ENCODE measurements at places on chromosomes 11 and 22. TPM values are rescaled to one million over a fixed set of nuclear protein-coding genes. Genes with fewer than 3 reads are reported as not detected.

Gene PARVG
- 1.00 TPM for total RNA-seq

Gene SCARF2
- 7.5 TPM for total RNA-seq

Gene TRIM21
- 24.4 TPM for total RNA-seq

Gene CHRM4
- not detected for total RNA-seq

Gene CSNK2A3
- not detected for total RNA-seq

Gene TYR
- total RNA-seq: not detected

Gene CNTN5
- not detected for total RNA-seq

DNA sequence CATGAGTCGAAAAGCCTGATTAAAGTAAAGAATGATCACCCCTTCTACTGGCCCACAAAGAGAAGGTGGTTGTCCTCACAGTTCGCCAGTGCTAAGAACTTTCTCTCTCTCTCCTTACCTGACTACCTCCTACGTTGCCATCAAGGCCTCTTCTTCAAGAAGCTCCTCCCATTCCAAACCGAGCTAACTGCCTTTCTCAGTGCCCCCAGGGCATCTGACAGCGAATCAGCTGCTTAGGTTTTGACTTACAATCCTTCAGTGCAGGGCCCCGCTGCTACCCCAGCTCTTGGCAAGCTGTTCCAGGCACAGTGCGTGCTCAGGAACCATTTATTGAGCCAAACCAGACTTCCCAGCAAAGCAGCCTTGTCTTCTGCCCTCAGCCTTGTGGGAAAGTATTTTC is 5.8 kb downstream of the VSTM5 start:
- no peak overlapping the region for H3K27ac ChIP-seq
- H3K4me1 ChIP-seq: peaks cover 2% of the 10 kb centered on the region
- no peaks in the 10 kb centered on the region for H3K36me3 ChIP-seq
- no peak for DNase-seq
- H3K4me3 ChIP-seq: no peak overlapping the region

DNA sequence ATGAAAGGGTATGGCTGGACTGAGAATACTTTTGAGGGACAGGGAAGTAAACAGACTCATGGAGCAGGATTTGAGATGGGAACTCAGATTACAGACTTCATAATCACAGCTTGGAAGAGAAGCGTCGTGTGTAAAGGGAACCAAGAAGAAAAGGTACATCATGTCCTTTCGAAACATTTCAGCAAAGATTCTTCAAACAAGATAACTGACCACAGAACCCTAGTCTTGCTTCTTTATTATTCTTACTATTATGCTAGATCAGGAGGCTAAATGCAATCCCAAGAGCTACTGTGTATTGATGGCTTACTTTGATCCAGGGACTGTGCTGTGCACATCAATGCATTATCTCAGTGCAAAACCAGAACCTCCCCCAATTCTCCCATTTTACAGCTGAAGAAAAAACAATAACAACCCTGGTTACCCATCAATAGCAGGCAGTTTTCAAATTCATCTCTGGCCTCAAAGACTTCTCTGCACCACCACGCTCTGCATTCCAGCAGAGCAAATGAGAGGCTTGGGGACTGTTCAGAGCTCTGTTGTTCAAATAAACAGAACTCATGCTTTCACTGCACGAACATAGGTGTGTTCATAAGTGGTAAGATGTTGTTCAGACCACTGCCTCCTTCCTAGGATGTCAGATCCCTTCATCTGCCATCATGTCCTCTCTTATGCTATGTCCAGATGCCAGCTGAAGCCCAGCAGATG is 104.8 kb upstream of the NAV2 start:
- H3K36me3 ChIP-seq: no peaks in the 10 kb centered on the region
- H3K4me3 ChIP-seq: no peak overlapping the region
- no peaks in the 10 kb centered on the region for H3K4me1 ChIP-seq
- no peak for DNase-seq
- H3K27ac ChIP-seq: no peak overlapping the region
- no peaks in the 10 kb centered on the region for H3K27me3 ChIP-seq

GRCh38 chr22:26974914-26975803 is 317.8 kb downstream of the MIAT start:
- no peaks in the 10 kb centered on the region for H3K4me1 ChIP-seq
- H3K36me3 ChIP-seq: no peaks in the 10 kb centered on the region
- no peak overlapping the region for H3K4me3 ChIP-seq
- no peak overlapping the region for H3K27ac ChIP-seq
- no peaks in the 10 kb centered on the region for H3K27me3 ChIP-seq
- DNase-seq: no peak

DNA sequence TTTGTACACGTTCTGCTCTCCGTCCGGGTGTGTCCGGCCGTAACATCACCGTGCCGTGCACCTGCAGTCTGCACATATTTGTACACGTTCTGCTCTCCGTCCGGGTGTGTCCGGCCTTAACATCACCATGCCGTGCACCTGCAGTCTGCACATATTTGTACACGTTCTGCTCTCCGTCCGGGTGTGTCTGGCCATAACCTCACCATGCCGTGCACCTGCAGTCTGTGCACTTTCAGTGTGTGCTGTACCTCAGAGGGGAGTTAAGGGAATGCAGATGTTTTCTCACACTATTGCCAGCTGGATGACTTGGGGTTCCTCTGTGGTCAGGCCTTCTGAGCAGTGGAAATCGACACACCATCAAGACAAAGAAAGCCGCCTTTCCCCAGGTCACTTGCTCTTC is 4.2 kb downstream of the TTLL8 start:
- H3K4me1 ChIP-seq: peaks cover 6% of the 10 kb centered on the region
- no peaks in the 10 kb centered on the region for H3K36me3 ChIP-seq
- H3K4me3 ChIP-seq: no peak overlapping the region
- peaks cover 19% of the 10 kb centered on the region for H3K27me3 ChIP-seq
- DNase-seq: no peak

GRCh38 chr11:125626288-125626950 is 1.5 kb downstream of the CHEK1 start:
- peaks cover under 1% of the 10 kb centered on the region for H3K36me3 ChIP-seq
- H3K27me3 ChIP-seq: no peaks in the 10 kb centered on the region
- H3K4me3 ChIP-seq: peak overlapping the region; percentile 52
- no peaks in the 10 kb centered on the region for H3K4me1 ChIP-seq
- peak overlapping the region; percentile 95 for H3K27ac ChIP-seq
- DNase-seq: no peak

DNA sequence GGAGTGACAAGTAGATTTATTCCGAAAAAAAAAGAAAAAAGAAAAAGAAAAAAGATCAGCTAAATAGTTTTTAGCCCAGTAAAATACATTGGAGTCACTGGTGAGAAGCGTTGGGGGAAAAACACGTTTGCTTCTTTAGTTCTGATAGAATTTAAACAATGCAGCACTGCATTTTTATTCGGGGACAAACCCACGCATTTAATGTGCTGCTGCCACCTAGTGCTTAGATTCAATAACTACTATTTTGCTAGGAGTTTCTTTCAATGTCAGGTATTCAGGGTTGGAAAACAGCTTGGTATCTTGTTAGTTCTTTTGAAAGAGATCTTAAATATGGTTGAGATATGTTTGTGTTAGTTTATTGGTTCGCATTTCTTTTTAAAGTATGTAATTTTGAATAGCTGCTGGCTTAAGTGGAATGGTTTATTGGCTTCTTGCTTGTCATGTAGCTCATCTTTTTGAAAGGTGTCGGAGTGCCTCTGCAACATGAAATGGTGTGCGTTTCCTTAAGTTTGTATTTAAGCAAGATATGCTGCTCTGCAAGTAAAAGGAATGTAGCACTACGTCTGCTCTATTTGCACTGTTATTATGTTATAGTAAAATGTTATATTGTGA is 41.9 kb downstream of the SVIP start:
- H3K36me3 ChIP-seq: no peaks in the 10 kb centered on the region
- DNase-seq: peak; percentile 10
- H3K4me3 ChIP-seq: no peak overlapping the region
- H3K4me1 ChIP-seq: no peaks in the 10 kb centered on the region
- no peaks in the 10 kb centered on the region for H3K27me3 ChIP-seq

DNA sequence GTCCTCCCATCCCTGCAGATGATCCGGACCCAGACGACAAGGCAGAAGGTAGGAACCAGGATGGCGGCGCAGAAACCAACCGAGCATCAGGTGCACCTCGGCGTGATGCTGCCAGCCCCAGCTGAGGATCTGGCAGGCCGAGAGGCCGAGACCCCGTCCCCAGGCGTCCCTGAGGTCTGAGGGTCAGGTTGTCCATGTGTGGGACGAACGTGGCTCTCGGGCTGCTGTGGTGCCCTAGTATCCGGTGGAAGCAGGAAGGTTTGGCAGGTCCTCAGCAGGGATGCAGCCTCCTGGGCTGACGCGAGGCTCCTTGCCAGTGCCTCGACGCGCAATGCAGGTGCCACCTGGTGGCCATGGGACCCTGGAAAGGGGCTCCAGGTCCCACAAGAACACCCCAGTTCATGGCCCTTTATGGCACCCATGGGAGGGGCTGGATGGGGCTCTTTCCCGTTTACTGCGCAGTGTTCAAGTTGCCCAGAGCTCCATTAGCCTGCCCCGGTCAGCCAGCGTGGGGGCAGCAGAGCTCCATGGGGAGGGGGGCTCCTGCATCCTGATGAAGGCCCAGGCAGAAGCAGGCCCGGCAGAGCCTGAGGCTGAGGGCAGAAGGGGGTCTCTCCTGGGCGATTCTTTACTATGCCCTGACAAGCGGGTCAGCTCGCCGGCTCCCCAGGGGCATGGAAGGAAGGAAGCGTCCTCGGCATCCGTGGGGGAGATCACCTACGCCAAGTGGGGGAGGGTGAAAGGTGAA is 129.9 kb downstream of the CTTN start:
- no peak for DNase-seq
- H3K27ac ChIP-seq: no peak overlapping the region
- H3K4me3 ChIP-seq: no peak overlapping the region
- H3K27me3 ChIP-seq: no peaks in the 10 kb centered on the region
- H3K36me3 ChIP-seq: no peaks in the 10 kb centered on the region
- H3K4me1 ChIP-seq: no peaks in the 10 kb centered on the region

GRCh38 chr11:34748036-34748435 is 127.1 kb downstream of the EHF start:
- DNase-seq: no peak
- H3K4me1 ChIP-seq: no peaks in the 10 kb centered on the region
- no peaks in the 10 kb centered on the region for H3K36me3 ChIP-seq
- no peak overlapping the region for H3K4me3 ChIP-seq
- H3K27me3 ChIP-seq: no peaks in the 10 kb centered on the region

DNA sequence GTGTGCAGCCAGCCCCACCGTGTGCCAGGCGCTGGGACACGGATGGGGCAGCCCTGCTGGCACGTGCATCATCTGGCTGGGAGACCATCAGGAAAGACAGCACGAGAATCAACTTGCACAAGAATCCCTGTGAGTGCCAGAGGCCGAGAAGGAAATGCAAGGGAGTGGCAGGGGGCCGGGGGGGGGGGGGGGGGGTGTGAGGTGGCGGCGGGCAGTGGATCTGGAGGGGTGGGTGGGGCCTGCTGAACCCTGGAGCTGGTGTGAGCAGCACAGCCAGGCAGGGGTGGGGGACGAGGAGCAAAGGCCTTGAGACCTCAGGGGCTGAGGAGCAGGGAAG is 14.0 kb upstream of the FLRT1 start:
- H3K4me1 ChIP-seq: peaks cover 7% of the 10 kb centered on the region
- DNase-seq: no peak
- no peaks in the 10 kb centered on the region for H3K36me3 ChIP-seq
- no peak overlapping the region for H3K4me3 ChIP-seq
- no peak overlapping the region for H3K27ac ChIP-seq

DNA sequence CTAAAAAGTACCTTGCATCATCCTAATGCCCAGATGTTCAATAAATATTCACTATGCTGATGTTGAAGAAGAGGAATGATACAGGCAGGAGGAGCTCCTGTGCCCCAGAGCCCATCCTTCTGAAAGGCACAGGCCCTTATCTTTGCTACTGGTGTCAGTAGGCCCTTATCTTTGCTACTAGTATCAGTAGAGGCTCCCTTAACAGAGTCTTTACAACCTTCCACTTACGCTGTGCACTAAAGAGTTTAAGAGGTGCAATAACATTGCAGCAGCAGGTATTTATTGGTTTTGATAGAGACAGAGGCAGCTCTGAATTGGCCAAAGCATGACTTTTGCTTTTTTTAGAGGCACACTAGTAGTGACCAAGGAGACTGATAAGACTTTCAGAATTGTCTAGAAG is 174.4 kb downstream of the TENM4 start:
- H3K4me1 ChIP-seq: no peaks in the 10 kb centered on the region
- no peaks in the 10 kb centered on the region for H3K36me3 ChIP-seq
- no peaks in the 10 kb centered on the region for H3K27me3 ChIP-seq
- no peak for DNase-seq
- H3K4me3 ChIP-seq: no peak overlapping the region

GRCh38 chr11:2699185-2699530 is 636 bp downstream of the KCNQ1OT1 start:
- peak overlapping the region; percentile 71 for H3K4me3 ChIP-seq
- no peaks in the 10 kb centered on the region for H3K36me3 ChIP-seq
- H3K27me3 ChIP-seq: no peaks in the 10 kb centered on the region
- H3K4me1 ChIP-seq: peaks cover 13% of the 10 kb centered on the region
- peak; percentile 32 for DNase-seq

DNA sequence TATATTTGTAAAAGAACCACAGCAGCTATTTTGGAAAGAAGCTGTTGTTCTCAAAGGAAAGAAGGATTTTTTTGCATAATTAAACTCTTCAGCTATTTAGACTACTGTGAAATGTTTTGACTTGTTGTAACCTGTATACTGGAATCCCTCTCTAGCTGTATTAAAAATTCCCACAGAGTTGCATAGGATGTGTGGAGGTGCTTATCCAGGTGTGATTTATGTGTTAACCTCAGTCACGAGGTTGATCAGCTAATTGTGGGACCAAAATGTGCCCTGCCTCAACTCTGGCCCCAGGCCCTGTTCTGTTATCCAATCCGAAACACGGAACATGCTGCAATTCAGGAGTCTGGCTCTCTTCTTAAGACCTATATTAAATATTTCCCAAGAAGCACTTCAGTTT is 70.1 kb downstream of the LIF start:
- H3K27me3 ChIP-seq: no peaks in the 10 kb centered on the region
- H3K27ac ChIP-seq: no peak overlapping the region
- no peak overlapping the region for H3K4me3 ChIP-seq
- H3K36me3 ChIP-seq: no peaks in the 10 kb centered on the region
- no peak for DNase-seq
- no peaks in the 10 kb centered on the region for H3K4me1 ChIP-seq

DNA sequence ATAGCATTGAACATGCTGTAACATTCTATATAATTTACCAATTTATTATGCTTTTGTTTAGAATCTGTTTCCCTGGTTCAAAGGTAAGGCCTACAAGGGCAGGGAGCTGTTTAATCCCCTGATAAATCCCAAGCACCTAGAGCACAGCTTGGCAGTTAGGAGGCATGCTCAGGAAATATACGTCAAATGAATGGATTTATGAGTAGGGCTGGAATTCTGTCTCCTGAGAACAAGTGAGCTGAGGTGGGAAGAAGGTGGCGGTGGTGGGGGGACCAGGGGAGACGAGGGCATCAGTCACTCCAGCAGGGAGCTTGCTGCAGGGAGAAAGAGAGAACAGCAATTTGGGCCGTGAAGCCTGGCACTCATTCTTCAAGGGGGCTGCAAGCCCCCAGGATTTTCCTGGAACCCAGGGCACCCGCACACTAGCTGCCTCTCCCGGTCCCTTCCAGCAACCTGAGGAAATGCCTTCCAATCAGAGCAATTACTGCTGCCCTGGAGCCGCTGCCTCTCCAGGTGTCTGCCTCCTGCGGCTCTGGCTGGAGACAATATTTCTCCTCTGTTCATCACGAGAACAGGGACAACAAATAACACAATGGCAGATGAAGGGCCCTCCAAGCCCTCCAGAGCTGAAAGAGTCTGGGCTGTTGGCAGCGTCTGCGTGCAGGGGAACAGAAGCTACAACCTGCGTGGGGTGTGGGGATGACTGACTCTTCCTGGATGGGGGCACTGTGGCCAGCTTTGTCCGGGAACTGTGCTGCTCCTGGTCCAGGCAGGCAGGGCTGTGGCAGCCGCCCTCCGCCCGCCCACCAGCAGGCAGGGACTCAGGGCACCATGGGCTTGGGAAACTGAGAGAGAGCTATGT is 233.4 kb downstream of the ST3GAL4 start:
- peaks cover 8% of the 10 kb centered on the region for H3K4me1 ChIP-seq
- no peak overlapping the region for H3K27ac ChIP-seq
- H3K27me3 ChIP-seq: peaks cover 16% of the 10 kb centered on the region
- no peaks in the 10 kb centered on the region for H3K36me3 ChIP-seq

Data from transverse colon (tissue), 4 donors.